AG09309 (cell line): ENCODE measurements at places on chromosomes 6 and 20.

- DNase-seq, result no peak
These were observed 2.8 kb upstream of the FANCE start for GRCh38 chr6:35449287-35449881.

DNA sequence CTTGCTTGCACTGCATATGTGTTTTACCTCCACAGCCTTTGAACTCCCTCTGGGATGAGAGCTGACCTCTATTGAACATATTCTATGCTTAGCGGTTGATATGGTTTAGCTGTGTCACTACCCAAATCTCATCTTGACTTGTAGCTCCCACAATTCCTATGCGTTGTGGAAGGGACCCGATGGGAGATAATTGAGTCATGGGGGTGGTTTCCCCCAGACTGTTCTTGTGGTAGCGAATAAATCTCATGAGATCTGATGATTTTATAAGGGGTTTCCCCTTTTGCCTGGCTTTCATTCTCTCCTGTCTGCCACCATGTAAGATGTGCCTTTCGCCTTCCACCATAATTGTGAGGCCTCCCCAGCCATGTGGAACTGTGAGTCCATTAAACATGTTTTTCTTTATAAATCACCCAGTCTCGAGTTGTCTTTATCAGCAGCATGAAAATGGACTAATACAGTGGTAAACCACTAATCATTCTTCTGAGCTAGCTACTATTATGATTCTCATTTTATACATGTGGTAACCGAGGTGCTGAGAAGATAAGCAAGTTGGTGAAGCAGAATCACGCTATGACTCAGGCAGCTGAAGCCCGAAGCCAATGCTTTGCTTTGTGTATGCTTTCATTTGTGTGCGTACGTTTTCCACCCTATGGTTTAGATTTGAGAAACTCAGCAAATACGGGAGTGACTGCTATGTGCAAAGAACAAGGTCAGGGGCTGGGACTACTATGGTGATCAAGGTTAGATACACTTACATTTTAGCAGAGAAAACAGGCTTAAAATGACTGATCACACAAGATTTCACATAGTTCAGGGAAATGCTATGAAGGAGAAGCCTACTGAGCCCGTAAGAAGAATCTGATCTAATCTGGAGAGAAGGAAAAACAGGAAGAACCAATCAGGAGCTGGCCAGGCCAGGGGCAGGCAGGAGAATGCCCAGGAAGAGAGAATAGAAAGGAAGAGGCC lies 363.5 kb downstream of the ESR1 start:
- peak; percentile 62 for DNase-seq

- no peak for DNase-seq
These were observed 119.6 kb downstream of the TFAP2C start for GRCh38 chr20:56748476-56749377.

- DNase-seq, result no peak
These were observed 98.4 kb upstream of the MAN1A1 start for GRCh38 chr6:119447921-119448320.

GRCh38 chr6:160167604-160168399 lies 46.2 kb downstream of the SLC22A1 start:
- no peak for DNase-seq

- DNase-seq, result peak; percentile 90
These were observed 27.0 kb upstream of the TBC1D7 start for GRCh38 chr6:13355043-13355945.

GRCh38 chr6:120511712-120512111 lies 822.6 kb downstream of the TBC1D32 start:
- DNase-seq, result no peak

DNA sequence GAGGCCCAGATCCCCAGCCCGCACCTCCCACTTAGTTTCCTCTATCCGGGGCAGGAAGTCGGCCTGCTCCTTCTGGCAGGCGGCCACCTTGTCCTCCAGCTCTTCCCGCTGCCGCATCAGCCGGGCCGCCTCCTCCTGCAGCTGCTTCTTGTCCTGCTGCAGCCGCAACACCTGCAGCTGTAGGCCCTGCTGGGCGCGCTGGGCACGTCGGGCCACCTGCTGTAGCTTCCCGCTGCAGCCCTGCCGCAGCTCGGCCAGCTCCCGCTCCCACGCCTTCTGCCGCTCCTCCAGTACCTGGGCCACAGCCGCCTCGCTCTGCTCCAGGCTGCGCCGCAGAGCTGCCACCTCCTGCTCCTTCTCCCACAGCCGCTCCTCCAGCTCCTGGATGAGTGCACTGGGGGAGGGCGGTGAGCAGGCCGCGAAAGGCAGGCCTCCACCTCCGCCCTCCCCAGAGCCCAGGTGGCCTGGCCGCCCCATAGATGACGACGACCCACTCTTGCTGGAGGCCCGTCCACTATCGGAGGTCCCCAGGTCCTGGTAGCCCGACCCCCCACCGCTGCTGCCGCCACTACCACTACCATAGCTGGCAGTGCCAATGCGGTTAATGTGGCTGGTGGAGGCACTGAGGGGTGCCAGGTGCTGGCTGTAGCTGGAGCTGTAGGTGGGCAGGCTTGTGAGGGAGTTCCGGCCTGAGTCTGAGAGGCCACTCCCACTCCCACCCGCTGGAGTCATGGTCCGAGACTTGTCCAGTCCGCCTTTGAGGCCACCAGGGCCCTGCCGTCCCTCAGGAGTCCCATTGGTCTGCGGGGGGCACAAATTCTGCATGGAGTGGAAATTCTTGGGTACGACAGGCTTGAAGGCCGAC lies 6.0 kb upstream of the FASTKD5 start:
- no peak for DNase-seq

GRCh38 chr6:16236631-16237199 lies 1.7 kb upstream of the GMPR start:
- DNase-seq, result no peak

- no peak for DNase-seq
These were observed 59.4 kb downstream of the TNFRSF21 start for GRCh38 chr6:47250302-47250701.

DNA sequence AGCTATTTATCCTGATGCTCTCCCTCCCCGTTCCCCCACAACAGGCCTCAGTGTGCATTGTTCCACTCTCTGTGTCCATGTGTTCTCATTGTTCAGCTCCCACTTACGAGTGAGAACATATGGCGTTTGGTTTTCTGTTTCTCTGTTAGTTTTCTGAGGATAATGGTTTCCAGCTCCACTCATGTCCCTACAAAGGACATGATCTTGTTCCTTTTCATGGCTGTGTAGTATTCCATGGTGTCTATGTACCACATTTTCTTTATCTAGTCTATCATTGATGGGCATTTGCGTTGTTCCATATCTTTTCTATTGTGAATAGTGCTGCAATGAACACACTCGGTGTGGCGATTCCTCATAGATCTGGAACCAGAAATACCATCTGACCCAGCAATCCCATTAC lies 225.9 kb upstream of the CDH4 start:
- DNase-seq, result no peak

GRCh38 chr20:15976047-15976736 lies 597.1 kb downstream of the KIF16B start:
- no peak for DNase-seq

- DNase-seq, result peak; percentile 46
These were observed at the start of gene CFB for GRCh38 chr6:31945507-31946369. CFB (plus strand) TSS chr6:31946095; CDS start chr6:31946222, 127 bp downstream.

- DNase-seq, result no peak
These were observed 132.5 kb downstream of the PREX1 start for GRCh38 chr20:48695255-48695654.

- DNase-seq, result no peak
These were observed 622.8 kb upstream of the EPHA7 start for GRCh38 chr6:94041945-94042709.

DNA sequence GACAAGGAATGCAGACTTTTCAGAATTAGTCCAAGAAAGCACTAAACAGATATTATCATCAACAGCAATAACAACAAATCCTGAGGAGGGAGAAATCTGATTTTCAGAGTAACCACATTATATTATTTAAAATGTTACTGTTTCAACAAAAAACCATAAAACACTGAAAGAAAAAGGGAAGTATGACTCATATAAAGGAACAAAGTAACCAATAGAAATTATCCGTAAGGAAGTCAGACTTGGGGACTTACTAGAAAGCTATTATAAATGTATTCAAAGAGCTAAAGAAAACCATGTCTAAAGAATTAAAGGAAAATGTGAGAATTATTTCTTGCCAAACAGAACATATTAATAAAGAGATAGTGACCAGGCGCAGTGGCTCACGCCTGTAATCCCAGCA lies 98.1 kb downstream of the MYLK4 start:
- DNase-seq, result no peak

DNA sequence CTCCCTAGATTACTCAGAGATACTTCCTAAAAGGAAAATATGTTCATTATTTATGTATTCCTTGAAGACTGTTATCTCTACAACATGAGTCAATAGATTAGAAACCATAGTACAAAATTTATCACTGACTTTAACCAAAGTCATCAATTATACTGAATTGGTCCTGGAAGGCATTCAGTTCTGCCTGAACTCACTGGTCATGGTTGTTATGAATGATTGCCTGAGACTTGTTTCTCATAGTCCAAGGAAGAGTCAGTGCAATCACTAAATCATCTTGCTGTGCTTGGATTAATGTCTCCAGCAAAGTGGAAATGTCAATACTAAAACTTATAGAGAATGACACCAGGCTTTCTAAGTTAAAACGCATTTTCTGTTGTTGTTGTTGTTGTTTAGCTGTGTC lies 878.6 kb upstream of the MANEA start:
- DNase-seq, result no peak

DNA sequence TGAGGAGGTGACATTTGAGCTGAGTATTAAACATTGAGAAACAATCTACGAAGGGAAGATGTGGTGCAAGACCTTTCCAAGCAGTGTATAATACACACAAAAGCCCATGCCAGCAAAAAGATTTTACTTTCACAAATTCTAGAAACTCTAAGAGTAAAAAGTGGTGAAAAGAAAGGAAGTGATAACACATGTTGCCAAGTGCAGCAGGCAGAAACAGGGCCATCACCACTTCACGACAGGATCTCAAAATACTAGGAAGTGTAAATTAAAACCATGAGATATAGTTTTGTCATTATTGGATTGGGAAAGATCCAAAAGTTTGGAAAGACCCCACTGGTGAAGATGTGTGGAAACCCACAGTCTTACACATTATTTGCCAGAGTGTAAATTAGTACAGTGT lies 1.7 kb upstream of the ENTPD6 start:
- no peak for DNase-seq

- DNase-seq, result no peak
These were observed 72.0 kb downstream of the SOX4 start for GRCh38 chr6:21665392-21666200.

DNA sequence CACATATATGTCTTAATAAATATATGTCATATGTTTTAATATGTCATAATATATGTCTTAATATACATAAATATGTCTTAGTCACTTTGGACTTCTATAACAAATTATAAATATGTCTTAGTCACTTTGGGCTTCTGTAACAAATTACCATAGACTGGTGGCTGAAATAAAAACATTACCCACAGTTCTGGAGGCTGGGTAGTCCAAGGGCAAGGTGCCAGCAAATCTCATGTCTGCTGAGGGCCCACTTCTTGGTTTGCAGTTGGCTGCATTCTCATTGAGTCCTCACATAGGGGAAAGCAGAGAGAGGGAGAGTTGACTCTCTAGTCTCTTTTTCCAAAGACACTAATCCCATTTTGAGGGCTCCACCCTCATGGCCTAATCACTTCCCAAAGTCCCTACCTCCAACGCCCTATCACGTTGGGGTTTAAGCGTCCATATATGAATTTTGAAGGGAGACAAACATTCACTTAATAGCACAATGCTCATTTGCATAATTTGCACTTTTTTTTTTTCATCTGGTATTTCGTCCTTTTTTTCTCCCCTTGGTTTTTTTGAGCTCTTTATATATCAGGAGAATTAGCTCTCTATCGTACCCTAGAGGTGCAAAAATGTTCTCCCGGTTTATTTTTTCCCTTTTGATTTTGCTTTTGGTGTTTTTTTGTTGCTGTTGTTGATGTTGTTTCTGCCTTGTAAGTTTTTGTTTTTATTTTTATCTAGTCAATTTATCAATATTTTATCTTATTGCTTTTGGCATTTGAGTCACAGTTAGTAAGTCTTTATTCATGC lies 266.4 kb downstream of the PLCB1 start:
- no peak for DNase-seq

DNA sequence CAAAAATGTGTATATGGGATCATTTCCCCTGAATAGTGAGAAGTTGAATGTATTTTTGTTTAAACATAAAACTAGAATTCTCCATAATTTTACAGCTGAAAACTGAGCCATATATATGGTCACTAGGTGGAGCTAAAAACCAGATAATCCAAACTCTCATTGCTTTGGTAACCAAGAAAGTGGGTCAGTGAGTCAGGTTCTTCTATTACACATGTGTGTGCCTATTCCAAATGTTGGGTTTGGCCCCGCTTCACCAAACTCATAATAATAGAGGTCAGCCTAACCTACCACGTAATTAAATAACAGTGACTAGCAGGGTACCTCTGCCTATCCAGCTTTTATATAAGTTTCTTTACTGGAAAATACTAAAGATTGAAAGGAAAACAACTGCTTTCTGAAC lies 19.3 kb upstream of the RNGTT start:
- peak; percentile 72 for DNase-seq

DNA sequence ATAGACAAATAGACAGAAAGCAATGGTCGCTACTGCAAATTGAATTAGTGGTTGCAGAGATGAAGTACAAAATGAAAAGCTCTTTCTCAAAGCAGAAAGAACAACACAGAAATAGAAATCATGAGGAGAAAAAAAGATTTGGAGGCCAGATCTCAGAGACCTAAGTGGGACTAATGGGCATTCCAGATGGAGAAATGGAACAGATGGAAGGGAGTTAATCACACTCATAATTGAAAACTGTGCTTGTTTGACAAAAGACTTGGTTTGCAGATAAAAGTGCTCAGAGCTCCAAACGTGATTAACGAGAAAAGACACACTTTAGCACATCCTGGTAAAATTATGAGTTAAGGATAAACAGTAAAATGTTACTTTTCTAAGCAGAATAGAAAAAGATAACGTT lies 58.1 kb upstream of the SNRPB2 start:
- no peak for DNase-seq

DNA sequence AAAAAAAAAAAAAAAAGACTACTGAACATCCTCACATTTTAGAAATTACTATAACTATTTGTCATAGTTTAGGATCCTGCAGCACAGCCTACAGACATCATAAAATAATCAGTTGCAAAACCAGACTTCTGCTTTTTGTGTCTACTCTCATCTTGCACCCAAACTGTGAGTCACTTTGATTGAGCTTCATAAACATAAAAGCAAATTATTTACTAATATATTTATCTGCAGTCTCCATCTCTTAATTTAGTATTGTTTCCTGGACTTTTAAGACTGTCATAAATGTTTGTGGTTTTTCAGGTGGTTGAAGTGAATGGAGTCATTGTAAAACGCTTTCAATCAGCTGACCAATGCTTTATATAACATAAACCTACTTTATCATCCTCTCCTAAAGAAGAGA lies 14.8 kb upstream of the CALHM6 start:
- DNase-seq, result peak; percentile 46

GRCh38 chr20:38607351-38607750 lies 5.7 kb downstream of the ARHGAP40 start:
- DNase-seq, result no peak
